ENCODE measurements at places on chromosomes 1 and 21.

GRCh38 chr1:183370399-183371058 lies 47.7 kb downstream of the NMNAT2 start:
- no peak for DNase-seq

DNA sequence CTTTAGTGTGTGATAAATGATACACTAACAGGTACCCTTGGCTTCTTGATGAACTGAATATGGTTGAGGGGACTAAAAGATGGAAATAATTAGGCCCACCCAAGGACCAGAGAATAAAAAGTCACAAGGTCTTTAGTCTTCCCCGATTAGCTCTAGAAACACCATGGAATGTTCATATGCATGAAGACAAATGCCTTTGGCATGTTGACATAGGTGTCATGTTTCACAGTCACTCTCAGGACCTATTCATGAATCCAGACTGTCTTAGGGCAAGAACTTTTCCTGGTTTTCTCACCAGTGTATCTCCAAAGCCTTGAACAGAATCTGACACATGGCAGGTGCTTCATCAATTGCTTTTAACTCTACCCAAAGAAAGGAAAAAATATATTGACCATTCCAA lies 412.8 kb downstream of the AJAP1 start:
- no peak for DNase-seq

- DNase-seq, result no peak
These were observed 4.6 kb downstream of the LRRC3 start for GRCh38 chr21:44459712-44460440.

DNA sequence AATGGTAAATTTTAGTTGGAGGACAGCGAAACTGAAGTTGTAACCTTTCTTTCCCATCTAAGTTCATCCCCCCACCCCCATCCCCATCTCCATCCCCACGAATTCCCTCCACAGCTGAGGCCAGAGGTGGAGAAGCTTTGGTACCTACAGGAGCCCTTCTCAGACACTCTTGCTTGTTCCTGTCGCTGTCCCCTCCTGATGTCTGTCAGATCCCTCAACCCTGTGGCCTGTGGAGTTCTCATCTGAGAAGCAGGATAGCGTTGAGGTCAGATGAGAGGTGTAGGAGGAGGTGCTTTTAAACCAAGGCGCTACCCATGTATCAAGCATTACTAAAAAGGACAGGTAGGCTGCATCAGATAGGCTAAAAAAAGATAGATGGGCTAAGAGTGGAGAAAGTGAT lies 769 bp downstream of the NTPCR start:
- DNase-seq, result peak; percentile 18
